ENCODE measurements at places on chromosomes 6 and 20.

DNA sequence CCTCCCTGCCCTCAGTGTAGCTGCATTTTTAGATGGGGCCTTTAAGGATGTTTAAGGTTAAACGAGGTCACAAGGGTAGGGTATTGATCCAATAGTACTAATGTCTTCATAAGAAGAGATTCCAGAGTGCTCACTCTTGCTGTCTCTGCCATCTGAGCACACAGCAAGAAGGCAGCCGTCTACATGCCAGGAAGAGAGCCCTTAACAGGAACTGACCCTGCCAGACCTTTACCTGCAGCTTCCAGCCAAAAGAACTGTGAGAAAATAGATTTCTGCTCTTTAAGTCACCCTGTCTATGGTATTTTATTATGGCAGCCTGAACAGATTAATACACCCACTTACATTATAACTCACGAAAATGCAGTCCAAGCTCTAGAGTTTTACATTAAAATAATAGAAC lies 685.3 kb upstream of the MARCKS start:
- DNase-seq, result no peak

DNA sequence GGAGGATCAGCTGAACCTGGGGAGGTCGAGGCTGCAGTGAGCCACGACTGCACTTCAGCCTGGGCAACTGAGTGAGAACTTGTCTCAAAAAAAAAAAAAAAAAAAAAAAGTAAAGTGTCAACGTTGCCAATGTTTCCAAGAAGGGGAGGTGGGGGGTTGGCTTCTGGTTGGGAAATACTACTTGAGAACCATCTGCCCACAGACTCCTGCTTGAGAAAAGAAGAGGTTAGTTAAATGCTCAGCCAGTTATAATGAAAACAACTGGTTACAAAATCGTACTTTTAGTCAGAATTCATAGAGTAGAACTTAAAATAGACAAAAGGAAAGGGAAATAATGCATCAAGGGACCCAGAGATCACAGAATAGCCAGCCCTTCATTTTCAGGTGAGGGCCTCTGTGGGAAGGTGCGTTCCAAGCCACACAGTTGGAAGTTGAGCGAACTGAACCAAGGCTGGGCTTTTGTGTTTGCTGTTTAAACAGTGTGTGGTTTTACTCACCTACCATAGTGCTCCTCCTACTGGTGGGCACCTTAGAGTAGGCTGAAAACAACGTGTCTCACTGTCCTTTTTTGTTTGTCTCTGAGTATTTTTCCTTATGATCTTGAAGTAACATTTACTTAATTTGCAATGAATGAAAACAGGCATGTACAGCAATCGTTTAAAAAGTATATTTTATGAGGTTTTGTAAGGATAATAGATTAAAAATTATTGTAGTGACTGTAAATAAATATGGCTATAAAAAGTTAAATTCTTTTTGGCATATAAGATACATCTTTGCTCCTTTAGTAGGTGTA lies 200.7 kb downstream of the BCAS1 start:
- DNase-seq, result no peak

DNA sequence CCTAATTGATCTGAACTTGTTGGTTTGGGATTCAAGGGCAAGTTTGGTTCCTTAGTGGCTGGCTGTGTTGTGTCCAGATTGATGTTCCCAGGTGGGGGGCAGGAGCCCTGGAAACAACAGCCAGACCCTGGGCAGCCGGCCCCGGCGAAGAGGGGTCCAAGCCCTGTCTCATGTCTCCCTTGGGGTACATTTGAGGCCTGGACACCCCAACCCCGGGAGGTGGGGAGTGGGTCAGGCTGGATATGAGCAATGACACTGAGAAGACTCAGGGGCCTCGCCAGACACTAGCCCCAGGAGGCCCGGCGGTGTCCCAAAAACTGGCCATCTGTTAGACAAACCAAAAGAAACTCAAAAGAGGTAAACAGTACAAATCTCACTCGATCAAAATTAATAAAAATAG lies 79.6 kb downstream of the YTHDF1 start:
- no peak for DNase-seq

DNA sequence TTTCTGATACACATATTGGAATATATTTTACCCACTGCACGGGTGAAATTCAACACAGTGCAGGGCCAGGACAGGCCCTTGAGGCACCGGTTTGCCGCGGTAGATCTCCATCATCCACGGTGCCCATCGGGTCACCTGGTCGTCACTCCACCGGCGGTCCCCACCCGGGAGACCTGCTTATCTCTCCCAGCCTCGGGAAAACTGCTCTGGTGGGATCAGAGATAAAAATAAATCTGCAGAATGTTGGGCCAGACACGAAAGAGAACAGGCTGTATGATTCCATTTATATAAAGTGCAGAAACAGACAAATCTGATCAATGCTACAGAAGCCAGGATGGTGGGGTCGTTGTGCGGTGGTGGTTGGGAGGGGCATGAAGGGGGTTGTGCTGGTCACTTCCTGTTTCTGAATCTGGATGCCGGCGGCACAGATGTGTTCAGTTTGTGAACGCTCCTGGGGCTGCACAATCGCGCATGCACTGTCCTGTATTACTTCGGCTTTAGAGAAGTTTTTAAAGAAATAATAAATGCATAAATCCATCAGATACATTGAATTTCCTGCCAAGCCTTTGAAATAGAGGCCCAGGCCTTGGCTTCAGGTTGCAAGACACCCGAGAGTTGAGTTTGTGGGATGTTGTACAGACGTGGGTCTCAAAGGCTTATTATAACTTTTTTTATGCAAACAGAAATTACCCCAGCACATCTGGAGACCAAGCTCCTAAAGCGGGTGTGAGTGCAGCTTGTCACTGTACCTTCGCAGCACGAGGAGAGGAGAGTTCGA lies 54.3 kb downstream of the ANKRD60 start:
- DNase-seq, result peak; percentile 3

- no peak for DNase-seq
Observed at GRCh38 chr6:38207375-38207774, 387.8 kb downstream of the ZFAND3 start.

DNA sequence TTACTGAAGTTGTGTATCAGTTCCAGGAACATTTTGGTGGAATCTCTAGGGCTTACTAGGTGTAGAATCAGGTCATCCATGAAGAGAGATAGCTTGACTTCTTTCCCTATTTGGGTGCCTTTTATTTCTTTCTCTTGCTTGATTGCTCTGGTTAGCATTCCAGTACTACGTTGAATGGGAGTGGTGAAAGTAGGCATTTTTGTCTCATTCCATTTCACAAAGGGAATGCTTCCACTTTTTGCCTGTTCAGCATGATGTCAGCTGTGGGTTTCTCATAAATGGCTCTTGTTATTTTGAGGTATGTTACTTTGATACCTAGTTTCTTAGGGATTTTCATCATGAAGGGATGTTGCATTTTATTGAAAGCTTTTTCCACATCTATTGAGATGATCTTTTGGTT lies 195.3 kb downstream of the MOXD1 start:
- DNase-seq, result no peak

- peak; percentile 57 for DNase-seq
Observed at GRCh38 chr6:129031051-129031599, 148.2 kb downstream of the LAMA2 start.

GRCh38 chr6:15897063-15897876 lies 231.6 kb upstream of the MYLIP start:
- peak; percentile 30 for DNase-seq

- DNase-seq, result no peak
Observed at GRCh38 chr20:51014797-51015722, 7.8 kb downstream of the KCNG1 start.

- no peak for DNase-seq
Observed at GRCh38 chr6:107337191-107337741, 122.1 kb downstream of the PDSS2 start.

GRCh38 chr20:50116368-50116999 lies 3.5 kb upstream of the UBE2V1 start:
- no peak for DNase-seq

- peak; percentile 35 for DNase-seq
Observed at GRCh38 chr6:142112451-142113061, 20.2 kb upstream of the GJE1 start.

DNA sequence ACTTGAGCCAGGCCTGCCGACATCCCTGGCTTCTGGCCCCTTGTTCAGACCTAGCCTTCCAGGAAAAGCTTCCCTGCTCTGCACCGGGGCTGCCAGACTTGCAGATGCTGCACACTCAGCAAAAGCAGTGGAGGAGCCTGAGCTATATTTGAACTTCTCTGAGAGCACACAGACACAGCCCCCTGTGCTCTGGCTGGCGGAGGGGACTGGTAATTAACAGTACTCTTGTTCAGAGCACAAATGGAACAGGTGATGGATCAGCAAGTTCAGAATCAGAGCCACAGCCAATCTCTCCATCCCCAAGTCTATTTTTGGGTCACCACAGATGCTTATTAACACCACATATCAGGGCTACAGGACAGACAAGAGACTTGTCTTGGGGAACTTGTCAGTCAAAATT lies 27.6 kb upstream of the RIMS4 start:
- DNase-seq, result no peak

DNA sequence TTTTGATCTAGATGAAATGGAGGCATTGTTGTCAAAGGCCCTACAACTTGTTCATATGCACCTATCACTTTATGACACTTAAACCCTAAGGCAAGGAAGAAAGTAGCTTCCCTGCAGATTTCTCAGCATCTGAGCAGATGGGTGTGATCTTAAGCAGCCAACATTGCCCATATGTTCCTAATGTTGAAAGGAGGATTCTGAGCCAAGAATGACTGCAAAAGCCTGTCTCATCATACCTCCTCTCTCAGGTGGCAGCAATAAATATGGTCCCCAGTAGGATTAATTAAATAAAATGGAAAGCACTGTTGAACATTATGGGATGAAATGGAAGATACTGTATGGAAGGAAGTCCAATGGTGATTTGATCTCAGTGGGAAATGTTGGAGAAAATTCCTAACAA lies 538.1 kb upstream of the MAN1A1 start:
- DNase-seq, result no peak

DNA sequence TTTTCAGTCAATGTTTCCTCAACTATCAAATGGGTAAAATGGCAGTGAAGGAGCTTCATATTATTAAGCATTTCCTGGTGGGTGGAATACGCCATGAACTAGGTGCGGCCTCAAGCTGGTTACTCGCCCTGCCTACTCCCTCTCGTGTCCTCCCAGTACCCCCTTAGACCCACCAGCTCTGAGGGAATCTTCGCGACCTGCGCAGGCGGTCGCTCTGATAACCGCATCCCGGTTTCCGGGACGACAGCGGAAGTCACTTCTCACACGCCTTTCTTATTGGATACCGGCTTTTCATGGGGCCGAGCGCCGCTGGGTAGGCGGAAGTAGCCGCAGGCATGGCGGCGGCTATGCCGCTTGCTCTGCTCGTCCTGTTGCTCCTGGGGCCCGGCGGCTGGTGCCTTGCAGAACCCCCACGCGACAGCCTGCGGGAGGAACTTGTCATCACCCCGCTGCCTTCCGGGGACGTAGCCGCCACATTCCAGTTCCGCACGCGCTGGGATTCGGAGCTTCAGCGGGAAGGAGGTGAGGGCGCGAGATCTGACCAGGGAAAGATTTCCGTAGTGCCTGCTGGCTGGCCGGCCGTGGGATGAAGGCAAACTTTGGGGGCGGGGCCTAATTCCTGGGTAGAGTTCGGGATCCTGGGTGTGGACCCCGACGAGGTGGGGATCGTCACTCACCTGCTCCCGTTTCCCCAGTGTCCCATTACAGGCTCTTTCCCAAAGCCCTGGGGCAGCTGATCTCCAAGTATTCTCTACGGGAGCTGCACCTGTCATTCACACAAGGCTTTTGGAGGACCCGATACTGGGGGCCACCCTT lies at the start of gene PIGT:
PIGT (plus strand) TSS at position 320 of the 816 bp plus-strand sequence; CDS start at position 336, 16 bp downstream.
- DNase-seq, result peak; percentile 39

DNA sequence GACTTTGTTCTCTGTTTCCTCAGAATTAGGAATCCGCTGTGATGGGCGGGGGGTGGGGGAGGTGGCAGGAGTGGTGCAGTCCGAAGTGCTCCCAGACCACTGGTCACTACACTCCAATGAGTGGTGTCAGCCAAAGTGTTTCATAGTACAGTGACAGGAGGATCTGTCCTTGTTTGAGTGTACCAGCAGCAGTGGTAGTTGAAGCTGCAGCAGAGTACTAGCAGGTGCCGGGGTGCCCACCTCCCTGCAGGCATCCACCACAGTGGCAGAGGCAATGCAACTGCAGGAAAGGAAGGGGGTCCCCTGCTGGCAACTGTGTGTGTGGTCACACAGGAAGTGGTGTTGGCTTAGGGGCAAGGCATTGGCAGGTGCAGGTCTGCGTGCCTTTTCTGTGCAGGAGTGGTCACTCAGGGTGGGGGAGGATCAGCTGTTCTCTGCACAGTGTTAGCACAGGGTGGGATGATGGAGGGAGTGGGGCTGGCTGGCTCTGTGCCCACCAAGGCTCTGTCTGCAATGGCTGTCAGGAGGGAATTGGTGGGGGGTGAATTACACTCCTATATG lies 9.7 kb downstream of the HLA-DOB start:
- DNase-seq, result no peak

DNA sequence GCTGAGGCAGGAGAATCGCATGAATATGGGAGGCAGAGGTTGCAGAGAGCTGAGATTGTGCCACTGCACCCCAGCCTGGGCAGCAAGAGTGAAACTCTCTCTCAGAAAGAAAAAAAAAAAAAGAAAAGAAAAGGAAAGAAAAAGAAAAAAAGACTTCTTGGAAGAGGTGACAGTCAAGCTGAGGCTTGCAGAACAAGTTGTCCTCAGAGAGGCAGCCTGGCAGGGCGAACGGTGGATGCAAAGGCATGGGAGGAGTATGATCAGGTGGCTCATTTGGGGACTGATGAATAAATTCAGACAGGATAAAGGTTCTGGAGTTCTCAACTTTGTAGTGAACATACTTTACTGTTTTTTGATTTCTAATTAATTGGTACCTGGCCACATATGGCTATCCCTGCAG lies 12.4 kb downstream of the ZNF341 start:
- no peak for DNase-seq

- DNase-seq, result no peak
Observed at GRCh38 chr20:10539818-10540553, 104.9 kb downstream of the SLX4IP start.

- no peak for DNase-seq
Observed at GRCh38 chr6:100906325-100906724, 25.2 kb upstream of the ASCC3 start.

GRCh38 chr6:161393292-161393691 lies 119.4 kb upstream of the AGPAT4 start:
- no peak for DNase-seq

DNA sequence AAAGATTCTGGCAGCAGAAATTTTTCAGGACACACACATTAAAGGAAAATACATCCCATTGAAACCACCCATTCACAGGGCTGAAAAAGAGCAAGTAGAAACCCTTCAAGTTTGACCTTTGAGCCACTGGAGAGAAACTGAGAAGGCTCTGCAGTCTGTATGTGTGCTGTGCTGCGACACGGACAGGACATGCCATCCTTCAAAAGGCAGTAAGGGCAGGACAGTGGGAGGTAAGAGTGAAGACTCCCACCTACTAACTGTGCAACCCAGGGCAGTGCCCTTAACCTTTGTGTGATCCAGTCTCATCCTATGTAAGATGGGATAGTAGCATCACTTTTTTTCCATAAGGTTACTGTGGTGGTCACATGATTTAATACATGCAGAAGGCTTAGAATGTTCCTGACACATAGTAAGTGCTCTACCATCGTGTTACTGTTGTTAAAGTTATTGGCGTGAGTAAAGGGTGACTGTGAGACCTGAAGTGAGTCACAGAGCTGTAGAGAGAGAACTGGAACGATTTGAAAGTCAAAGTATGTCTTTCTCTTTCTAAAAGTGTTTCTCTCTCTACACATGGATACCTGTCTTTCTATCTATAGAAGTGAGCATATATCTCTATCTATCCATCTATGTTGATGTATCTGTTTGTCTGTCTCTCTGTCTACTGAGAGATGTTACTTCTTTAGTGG lies 153.7 kb upstream of the OLIG3 start:
- no peak for DNase-seq

Measured in fibroblast of skin of left biceps (primary cell).